GM04503 (cell line): ENCODE measurements at places on chromosomes 4 and X.

GRCh38 chrX:69231903-69232302 is 66.7 kb upstream of the PJA1 start:
- no peak for DNase-seq

GRCh38 chrX:10119399-10119990 is 37.3 kb upstream of the CLCN4 start:
- DNase-seq: no peak

- no peak for DNase-seq
Measured at GRCh38 chrX:139881130-139881529, 51.7 kb downstream of the ATP11C start.

DNA sequence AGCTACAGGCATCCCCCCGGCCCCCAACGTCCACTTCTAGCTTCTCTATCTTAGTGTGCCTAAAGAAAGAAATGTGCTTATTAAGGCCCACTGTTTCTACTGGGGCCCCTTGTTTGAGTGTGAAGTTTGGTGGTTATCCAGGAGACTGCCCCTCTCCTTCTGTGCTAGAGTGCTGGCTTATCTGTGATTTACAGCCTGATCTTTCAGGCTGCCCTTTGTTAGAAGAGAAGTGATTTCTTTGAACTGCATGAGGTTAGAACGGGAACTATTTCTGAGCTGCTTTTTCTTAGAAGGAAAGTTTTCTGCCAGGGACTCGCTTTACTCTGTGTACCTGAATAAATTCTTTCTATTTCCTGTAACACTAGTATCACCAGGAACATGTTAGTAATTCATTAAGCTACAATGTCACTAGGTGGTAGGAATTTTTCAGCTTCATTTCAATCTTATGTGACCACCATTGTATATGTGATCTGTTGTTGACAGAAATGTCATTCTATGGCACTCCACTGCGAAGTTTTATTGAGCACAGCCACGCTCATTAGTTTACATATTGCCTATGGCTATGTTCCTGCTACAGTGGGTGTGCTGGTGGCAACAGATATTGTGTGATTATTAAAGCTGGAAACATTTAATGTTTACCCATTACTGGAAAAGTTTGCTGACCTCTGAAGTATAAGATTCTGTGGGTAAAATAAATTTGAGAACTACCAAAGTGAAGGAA is 193.8 kb upstream of the CXorf51B start:
- DNase-seq: no peak
